ENCODE measurements at places on chromosomes 6 and 20.
A peak's percentile ranks its signal among the peaks of the same experiment; 100 is the strongest.

- no peak for DNase-seq
Observed at GRCh38 chr6:6654599-6655575, 66.4 kb downstream of the LY86 start.

DNA sequence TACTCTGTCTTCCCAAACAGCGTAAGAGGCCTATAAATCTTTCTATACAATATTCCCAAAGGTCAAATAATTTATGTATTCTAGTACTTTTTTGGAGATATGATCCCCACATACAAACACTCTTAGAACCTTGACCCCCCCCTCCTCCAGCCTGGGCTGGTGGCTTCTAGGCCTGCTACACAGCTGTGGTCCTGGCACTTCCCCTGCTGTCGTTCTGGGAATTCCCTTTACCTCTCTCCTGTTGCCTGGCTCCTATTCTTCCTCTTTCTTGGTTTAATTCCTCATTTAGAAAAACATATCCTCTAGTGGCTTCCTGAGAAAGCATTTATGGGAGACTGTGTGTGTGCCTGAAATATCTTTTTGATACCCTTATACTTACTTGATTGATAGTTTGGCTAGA, 4.1 kb upstream of the TXLNB start:
- peak; percentile 44 for DNase-seq

- DNase-seq, result no peak
Observed at GRCh38 chr6:138586638-138587037, 87.3 kb upstream of the NHSL1 start.

DNA sequence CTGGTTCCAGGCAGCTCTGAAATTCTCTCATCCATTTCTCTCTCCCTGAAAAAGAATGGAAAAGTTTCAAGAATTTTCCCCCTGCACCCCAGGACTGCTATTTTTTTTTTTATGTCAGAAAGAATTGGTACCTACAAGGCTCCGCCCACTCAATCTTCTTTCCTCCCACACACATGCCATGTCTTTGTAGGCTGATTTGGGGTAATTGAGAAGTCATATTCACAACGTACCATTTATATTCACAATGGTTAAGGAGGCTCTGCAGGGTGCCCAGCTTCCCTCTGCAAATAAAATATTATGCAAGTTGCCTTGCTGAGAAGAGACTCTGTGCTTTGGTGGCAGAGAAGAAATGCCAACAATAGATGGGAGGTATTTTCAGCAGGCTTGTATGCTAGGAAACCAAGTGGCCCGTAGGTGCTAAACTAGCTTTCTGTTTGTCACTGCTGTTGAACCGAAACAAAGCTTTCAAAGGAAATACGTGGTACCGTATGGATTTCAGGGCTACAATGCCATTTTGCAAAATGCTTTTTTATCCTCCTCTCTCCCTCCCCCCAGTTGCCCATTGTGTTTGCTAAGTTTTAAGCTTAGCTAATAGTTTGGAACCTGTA, 150.0 kb downstream of the PHACTR1 start:
- no peak for DNase-seq

GRCh38 chr6:74289884-74290283, 593.9 kb downstream of the CD109 start:
- DNase-seq, result no peak

- no peak for DNase-seq
Observed at GRCh38 chr6:11950109-11950508, 62.0 kb upstream of the HIVEP1 start.

DNA sequence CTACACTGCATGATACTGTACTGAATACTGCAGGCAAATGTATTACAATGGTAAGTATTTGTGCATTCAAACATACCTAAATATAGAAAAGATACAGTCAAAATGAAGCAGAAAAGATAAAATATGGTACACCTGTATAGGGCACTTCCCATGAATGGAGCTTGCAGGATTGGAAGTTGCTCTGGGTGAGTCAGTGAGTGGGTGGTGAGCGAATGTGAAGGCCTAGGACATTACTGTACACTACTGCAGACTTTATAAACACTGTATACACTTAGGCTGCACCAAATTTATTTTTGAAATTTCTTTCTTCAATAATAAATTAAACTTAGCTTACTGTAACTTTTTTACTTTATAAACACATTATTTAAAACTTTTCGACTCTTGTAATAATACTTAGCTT, 213.1 kb downstream of the ATXN1 start:
- no peak for DNase-seq

DNA sequence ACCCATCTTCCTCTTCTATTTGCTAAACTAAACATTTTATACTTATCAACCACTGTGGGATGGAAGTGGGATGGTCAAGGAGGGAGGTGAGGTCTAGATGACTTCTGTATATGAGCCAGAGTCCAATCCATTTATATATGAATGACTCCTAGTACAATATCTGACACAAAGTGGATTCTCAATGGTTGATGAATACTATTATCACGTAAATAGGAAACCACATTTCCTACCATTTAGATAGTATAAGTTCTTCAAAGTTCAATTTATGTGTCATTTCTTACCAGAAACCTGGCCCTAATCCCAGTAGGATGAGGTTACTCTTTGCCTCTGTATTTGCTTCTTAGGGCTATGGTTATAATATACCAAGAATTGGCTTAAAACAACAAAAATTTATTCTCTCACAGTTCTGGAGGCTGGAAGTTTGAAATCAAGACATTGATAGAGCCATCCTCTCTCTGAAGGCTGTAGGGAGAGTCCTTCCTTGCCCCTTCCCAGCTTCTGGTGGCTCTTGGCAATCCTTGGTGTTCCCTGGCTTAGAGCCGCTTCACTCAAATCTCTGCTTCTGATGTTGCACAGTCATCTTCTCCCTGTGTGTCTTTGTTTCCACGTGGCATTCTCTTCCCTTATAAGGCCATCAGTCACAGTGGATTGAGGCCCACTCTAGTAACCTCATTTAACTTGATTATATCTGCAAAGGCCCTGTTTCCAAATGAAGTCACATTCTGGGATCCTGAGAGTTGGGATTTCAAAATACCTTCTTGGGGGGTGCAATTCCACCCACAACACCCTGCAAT, 41.0 kb upstream of the RAB23 start:
- no peak for DNase-seq

- no peak for DNase-seq
Observed at GRCh38 chr6:89409461-89410035, 2.5 kb downstream of the RRAGD start.

- DNase-seq, result no peak
Observed at GRCh38 chr6:168355716-168356522, 36.3 kb upstream of the DACT2 start.

DNA sequence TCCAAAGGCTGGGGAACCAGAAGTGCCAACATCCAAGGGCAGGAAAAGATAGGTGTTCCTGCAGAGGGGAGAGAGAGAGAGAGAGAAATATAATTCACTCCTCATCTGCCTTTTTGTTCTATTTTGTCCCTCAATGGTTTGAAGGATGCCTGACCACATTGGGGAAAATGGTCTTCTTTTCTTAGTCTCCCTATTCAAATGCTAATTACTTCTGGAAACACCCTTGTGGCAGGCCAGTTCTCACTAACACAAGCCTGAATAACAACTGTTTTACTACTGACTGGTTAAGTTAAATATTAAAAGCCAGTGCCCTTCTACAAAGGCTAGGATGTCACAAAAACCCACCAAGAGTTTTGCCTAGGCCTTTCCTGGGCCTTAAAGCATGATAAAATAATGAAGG, 425.4 kb upstream of the HTR1E start:
- no peak for DNase-seq

DNA sequence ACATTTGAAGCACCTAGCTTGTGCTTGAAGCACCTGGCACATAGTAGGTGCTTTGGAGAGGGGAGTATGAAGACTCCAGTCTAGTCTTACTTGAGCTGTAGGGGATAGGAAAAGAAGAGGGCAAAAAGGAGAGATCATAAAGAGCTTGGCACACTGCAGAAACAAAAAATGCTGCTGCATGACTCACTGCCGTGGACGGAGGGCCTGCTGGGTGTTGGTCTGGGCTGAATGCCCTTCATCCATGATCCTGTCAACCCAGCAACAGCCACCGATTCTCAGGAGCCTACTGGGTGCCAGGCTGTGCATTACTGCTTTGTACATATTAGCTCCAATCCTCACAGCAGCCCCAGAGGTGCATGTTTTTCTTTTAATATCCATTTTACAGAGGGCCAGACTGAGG, 6.0 kb downstream of the PDYN start:
- DNase-seq, result no peak

- no peak for DNase-seq
Observed at GRCh38 chr6:166167258-166167731, 356 bp downstream of the TBXT start.

GRCh38 chr6:158819213-158819976, at the start of gene EZR:
Gene EZR (minus strand): TSS chr6:158819368. CDS start chr6:158818093, 1,275 bp downstream.
- DNase-seq, result peak; percentile 93

- DNase-seq, result no peak
Observed at GRCh38 chr6:136334465-136334846, 44.8 kb upstream of the BCLAF1 start.
